Left hindlimb (tissue), 1 donor: ENCODE measurements at places on chromosomes 1 and 21.

GRCh38 chr1:191669629-191670028 lies 488.6 kb upstream of the RGS18 start:
- no peak for DNase-seq

GRCh38 chr1:88741413-88741812 lies 57.3 kb downstream of the PKN2 start:
- DNase-seq = no peak

DNA sequence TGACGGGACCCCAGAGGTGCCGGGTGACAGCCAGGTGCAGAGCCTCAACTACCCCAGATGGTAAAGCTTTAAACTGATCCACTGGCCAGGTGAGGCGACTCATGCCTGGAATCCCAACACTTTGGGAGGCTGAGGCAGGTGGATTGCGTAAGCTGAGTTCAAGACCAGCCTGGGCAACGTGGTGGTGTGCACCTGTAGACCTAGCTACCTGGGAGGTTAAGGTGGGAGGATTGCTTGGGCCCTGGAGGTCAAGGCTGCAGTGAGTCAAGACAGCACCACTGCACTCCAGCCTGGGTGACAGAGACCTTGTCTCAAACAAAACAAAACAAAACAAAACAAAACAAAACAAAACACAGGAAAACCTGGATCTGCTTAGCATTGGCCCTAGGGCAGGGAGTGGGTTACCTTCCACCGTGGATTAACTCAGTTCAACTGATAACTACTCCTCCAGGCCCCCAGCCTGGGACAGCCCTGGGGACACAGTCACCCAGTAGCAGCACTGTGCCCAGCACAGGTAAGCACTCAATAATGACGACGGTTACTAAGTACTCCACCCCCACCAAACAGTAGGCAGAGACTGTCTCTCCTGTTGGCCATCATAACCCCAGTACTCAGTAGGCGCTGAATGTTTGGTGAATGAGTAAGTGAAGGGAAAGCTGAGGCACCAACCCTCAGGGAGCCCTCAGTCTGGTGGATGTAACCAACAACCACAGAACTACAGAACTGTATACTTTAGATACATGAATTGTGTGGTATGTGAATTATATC lies 21.6 kb downstream of the SLC66A1 start:
- DNase-seq = no peak

GRCh38 chr21:45636951-45637646 lies 6.4 kb upstream of the PCBP3 start:
- DNase-seq = no peak

GRCh38 chr21:33642896-33643657 lies 776 bp downstream of the ITSN1 start:
- DNase-seq = peak; percentile 45

DNA sequence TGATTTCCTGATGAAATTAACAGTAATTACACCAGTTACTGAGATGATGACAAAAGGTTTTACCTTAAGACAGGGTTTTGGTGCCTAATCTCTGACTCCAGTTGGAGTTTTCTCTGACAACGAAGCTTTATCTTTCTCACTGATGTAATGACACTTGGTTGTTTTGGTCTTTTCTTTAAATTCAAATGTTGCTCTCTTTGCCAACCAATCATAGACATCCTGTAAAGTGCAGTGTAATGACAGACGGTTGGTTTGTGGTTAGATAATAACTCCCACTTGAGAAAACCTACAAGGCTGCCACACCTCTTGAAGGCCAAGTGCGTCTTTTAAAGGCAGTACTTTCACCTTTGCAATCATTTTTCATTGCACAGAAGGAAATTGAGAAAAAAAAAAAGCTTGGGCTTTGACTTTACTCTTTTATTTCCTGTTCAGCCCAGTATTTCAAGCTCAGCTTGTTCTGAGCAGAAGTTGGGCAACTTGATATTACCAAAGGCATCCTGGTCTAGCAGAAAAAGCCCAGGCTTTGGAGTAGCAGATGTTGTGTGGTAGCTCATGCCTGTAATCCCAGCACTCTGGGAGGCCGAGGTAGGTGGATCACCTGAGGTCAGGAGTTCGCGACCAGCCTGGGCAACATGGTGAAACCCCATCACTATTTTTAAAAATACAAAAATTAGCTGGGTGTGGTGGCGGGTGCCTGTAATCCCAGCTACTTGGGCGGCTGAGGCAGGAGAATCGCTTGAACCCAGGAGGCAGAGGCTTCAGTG lies 14.9 kb downstream of the PDIK1L start:
- no peak for DNase-seq

GRCh38 chr1:159468321-159468720 lies 28.8 kb downstream of the OR10J1 start:
- DNase-seq = no peak

GRCh38 chr1:160742428-160743127 lies 3.5 kb downstream of the SLAMF7 start:
- no peak for DNase-seq

- no peak for DNase-seq
Observed at GRCh38 chr1:163048869-163049268, 20.3 kb upstream of the RGS4 start.

DNA sequence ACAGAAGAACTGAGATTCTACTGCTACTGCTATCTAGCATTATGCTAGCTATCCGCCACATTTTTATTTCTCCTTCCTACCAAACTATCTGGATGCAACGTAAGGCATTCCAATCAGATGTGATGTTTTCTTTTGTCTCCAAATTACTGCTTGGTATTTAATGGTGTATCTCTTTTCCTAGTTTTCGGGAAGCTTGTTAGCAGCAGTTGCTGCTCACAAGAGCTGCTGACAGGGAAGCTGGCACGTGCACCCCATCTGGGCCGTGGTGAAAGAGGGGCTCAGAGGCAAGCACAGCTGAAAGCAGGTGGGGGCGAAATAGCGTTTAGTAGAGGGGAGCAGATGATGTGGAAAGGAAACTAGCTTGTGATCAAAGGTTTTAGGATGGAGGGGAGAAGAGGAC lies 57.3 kb downstream of the JAK1 start:
- no peak for DNase-seq

GRCh38 chr1:155226188-155226909 lies 17.9 kb downstream of the MTX1 start:
- peak; percentile 85 for DNase-seq

- DNase-seq = peak; percentile 82
Observed at GRCh38 chr1:216600730-216601609, 122.3 kb downstream of the ESRRG start.

- no peak for DNase-seq
Observed at GRCh38 chr1:55531644-55532043, 316.5 kb upstream of the USP24 start.

GRCh38 chr1:62844030-62844429 lies 60.1 kb downstream of the ATG4C start:
- DNase-seq = no peak

DNA sequence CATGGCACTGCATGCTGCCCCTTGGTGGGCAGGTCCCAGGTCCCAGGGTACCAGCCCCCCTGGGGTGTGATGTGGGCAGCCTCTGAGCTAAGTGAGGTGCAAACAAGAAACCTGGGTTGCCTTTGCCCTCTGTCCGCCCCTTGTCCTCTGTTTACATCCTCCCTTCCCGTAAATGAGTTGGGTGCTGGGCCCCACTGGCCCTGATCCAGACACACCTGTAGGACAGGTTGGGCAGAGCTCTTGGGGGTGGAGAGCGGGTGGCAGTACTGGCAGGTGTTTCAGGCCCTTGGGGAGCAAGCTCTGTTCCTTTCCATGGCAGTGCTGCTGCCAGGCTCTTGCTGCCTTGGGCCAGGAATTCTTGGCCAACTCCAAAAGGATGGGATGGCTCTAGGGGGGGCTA lies 35.8 kb downstream of the ELF3 start:
- no peak for DNase-seq

- DNase-seq = no peak
Observed at GRCh38 chr1:85602571-85602970, 22.0 kb downstream of the CCN1 start.

DNA sequence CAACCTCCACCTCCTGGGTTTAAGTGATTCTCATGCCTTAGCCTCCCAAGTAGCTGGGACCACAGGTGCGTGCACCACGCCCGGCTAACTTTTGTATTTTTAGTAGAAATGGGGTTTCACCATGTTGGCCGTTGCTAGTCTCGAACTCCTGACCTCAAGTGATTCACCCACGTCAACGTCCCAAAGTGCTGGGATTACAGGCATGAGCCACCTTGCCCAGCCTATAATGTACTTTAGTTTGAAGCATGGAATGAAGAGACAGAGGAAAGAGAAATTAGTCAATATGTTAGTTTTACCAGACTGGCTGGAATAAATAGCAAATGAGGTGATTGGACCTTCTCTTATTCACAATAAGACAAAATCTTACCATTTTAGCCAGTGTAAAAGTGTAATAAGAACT lies 89.0 kb downstream of the GTF2B start:
- DNase-seq = no peak

DNA sequence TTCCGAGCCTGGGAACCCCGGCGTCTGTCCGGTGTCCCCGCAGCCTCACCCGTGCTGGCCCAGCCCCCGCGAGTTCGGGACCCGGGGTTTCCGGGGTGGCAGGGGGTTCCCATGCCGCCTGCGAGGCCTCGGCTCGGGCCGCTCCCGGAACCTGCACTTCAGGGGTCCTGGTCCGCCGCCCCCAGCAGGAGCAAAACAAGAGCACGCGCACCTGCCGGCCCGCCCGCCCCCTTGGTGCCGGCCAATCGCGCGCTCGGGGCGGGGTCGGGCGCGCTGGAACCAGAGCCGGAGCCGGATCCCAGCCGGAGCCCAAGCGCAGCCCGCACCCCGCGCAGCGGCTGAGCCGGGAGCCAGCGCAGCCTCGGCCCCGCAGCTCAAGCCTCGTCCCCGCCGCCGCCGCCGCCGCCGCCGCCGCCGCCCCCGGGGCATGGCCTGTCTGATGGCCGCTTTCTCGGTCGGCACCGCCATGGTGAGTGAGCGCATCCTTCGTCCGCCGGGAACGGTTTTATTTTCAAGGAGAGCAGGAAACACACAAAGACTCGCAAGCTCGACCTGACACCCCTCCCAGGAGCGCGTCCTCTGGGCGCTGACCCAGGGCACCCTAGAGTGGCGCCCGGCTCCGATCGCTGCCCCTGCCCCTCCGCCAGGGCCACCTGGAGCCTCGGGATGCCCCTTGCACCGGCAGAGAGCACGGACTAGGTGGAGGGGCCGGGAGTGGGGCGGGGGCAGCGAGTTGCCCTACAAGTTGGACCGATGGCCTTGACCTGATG lies at the start of gene ABCG1:
TSS of gene ABCG1 (plus strand) at position 305 of the 770 bp plus-strand sequence. CDS start at position 428, 123 bp downstream.
- no peak for DNase-seq
